Fibroblast of skin of right biceps (primary cell): ENCODE measurements at places on chromosomes 5 and 9.

DNA sequence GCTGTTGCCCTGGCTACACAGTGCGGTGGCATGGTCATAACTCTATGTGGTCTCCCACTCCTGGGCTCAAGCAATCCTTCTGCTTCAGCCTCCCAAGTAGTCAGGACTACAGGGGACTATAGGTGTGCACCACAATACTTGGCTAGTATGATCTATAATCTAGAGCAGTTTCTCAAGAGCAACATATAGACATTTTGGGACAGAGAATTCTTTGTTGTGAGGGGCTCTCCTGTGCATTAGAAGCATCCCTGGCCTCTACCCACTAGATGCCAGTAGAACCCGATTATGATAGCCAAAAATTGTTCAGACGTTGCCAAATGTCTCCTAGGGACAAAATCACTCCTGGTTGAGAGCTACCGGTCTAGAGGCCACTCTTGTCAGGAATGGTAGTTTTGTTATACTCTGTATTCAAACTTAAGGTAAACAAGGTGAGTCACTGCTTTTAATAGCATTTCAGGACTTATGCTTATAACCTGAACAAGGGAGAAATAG is 7.2 kb downstream of the ANKHD1 start:
- DNase-seq = no peak

DNA sequence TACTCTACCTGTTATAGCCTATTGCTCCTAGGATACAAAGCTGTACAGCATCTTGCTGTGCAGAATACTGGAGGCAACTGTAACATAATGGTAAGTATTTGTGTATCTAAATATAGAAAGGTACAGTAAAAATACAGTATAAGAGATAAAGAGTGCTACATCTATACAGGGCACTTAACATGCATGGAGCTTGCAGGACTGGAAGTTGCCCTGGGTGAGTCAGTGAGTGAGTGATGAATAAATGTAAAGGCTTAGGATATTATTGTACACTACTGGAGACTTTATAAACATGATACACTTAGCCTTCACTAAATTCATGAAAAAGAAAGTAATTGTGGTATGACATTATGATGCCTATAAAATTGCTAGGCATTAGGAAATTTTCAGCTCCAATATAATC is 65.5 kb upstream of the OSMR start:
- peak; percentile 49 for DNase-seq

DNA sequence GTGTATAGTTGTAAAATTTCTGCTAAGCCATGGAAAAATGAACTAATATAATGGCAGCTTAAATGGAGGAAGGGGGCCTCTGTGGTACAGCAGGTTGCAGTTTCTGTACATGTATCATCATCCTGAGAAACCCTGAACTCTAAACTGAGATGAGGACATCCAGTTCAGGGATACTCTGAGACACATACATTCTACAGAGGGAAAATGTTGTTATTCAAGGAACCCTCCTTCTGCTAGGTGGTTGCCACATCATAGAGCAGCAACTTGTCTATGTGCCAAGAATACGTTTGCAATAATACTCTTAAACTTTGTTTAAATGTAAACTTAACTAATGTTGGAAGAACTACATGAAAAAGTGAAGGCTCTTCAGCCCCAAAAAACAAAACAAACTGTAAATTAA is 1310.8 kb upstream of the WWC1 start:
- DNase-seq = no peak

DNA sequence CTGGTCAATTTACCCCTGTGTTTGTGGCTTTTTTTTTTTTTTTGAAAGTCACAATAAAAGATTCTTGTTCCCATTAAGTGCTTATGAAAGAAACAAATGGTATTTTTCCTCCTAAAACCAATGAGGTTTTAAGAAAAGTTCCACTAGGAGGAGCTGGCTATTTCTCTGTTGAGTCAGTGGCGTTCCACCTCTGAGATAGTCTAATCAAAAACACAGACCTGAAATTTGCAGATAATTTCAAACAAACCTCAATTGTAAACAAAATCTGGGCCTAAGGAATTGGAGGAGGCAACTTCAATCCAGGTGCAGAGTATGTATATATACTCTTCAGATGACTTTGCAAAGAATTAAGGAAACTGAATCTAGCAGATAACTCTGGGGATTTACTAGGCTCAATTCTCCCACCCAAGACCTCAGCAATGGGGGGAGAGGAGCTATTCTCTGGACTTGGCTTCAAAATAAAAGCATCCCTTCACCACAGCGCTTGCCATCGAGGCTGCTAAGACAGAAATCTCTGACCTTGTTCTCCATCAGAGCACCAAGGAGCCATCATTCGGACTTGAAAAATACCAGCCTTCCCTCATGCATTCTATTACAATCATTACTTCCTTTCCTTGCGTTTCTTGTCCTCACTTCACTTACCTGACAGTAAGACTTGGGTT is 52.4 kb downstream of the FANCC start:
- peak; percentile 43 for DNase-seq

DNA sequence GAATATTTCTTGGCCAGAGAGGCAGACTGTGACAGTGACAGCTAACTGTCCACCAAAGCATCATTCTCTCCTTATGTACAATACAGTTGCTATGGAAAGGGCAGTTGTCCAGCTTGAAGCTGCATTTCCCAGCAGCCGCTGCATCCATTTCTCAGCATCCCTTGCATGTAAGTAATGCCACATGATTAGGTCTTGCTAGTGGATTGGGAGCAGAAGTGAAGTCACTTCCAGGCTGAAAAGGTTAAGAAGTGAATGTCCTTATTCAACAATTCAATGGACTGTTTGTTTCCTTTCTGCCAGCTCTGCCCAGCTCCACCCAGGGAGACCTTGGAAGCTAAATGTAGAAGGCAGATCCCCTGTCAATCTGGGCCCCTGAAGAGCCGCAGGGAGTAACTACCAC is 26.1 kb upstream of the RETREG1 start:
- DNase-seq = no peak

DNA sequence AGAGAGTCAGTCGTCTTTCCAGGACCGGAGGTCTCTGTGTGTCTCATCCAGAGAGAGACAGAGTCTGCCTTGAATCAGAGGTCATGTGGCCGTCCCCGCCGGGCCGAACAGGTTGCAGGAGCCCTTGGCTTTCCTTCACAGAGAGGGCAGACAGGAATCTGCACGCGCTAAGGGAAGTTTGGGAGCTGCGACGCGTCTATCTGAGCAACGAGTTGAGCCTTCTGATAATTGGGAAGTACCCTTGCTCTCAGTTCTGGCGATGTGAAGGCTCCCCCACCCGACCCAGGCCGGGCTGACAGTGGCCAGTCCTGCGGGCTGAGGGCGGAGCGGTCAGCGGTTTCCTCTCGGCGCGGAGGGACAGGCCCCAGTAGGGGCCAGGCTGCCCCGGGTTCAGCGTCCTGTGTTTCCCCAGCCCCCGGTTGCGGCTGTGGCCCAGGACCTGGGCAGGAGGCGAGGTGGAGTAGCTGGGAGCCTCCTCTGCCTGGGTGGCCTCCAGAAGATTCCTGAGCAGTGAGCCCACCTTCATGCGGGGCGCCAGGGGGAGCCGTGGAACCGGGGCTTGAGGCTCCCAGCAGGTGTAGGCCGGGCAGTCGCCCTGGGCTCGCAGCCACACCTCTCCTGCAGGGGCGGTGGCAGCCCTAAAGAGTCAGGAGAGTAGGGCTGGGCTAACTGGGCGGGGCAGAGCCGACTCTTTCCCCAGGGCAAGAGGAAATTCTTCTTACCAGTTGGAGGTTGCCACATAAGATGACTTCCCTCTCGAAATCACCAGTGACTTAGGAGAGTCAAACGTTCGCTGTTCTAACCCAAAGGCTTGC is 13.9 kb downstream of the NR2F1 start:
- no peak for DNase-seq

DNA sequence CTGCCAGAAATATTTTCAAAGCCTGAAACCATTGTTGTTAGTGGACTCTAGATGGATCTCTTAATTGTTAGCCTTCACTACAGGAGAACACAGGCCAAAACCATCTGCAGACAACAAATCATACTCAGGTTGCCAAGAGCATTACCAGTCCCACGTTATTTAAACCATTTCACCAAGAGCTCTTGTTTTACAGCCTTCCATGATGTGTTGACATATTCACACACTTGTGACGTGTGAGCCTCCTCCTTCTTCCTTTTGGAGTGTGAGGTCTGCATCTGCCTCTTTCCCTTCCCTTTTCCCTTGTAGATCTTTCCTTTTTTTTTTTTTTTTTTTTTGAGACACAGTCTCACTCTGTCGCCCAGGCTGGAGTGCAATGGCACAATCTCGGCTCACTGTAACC is 279.0 kb downstream of the AUH start:
- no peak for DNase-seq

DNA sequence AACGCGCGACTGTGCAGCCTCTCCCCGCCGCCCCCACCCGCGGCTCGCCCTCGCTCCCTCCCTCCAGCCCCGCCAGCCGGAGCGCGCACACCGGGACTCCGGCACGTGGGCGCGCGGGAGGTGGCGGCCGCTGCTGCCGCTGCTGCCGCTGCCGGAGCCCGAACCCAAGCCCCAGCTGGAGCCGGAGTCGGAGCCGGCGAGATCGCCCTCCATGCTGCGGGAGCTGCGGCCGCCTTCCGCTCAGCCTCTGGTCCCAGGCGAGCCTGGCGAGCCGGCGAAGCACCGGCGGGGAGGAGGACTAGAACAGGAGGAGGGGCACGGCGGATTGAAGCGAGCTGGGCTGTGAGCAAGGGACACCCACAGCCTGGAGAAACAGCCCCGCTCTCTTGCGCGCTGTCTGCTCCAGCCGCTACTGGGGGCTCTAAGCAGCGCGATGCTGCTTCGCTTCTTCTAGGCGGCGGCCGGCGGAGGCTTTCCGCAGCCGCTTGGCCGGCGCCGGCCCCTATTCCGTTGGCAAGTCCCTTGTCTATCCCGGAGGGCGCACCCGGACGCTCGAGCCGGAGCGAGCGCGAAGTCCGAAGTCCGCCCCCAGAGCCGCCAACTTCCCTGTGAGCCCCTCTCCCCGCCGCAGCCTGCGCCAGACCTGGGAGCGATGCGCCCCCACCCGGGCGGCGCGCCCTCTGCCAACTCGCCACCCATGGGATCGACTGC is 598.7 kb upstream of the SGCD start:
- DNase-seq = peak; percentile 80

GRCh38 chr9:79471580-79472543 is 99.9 kb upstream of the TLE4 start:
- DNase-seq = peak; percentile 44

DNA sequence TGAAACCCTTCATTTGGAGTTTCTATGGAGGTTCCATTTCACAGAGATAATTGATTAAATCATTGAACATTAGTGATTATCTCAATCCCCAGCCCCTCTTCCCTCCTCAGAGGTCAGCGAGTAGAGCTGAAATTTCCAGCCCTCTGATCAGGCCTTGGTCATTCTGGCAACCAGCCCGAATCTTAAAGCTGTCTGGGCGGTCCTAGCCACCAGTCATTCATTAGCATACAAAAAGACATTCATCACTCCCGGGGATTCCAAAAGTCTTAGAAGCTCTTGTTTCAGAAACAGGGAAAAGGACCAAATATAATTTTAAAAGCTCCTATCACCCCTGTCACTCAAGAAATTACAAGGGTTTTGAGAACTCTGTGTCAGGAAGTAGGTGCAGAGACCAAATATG is 41.3 kb downstream of the ZNF474 start:
- DNase-seq = peak; percentile 66

DNA sequence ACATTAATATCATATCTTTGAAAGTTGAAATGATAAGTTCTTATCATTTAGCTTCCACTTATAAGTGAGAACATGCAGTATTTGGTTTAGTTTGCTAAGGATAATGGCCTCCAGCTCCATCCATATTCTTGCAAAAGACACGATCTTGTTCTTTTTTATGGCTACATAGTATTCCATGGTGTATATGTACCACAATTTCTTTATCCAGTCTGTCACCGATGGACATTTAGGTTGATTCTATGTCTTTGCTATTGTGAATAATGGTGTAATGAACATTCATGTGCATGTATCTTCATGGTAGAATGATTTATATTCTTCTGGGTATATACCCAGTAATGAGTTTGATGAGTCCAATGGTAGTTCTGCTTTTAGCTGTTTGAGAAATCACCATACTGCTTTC is 135.0 kb upstream of the PRR16 start:
- DNase-seq = no peak

DNA sequence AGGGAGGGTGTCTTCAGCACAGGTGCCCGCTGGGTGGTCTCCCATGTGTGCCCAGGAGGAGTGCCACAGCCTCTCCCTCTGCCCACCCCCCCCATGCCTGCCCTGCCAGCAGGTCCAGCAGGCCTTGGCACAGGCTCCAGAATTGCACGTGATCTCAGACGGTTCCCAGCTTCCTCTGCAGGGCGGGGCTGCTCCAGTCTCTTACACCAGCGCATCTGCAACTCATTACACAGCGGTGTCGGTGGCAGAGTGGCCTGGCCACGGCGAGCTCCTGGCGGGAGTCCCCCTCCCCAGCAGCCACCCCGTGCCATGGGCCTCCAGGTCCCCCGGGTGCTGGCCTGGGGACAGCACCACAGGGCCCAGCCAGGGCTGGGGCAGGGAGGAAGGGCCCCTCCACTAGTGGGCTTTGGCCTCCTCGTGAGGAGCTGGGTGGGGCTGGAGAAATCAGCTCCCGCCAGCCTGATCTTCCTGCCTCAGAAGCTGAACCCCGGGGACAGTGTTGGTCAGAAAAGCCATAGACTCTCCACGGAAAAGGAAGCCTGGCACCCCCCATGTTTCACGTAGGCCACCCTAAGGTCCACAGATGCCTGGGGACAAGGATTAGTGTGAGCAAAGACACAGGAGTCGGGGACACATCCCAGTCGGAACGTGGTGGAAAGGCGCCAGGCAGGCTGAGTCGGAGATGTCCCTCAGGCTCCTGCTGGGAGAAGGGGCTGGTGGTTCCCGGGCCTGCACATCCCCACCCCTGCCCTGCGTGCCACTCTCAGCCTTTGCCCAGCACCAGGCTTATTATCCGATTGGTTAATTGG is 40.2 kb downstream of the RXRA start:
- DNase-seq = peak; percentile 90

DNA sequence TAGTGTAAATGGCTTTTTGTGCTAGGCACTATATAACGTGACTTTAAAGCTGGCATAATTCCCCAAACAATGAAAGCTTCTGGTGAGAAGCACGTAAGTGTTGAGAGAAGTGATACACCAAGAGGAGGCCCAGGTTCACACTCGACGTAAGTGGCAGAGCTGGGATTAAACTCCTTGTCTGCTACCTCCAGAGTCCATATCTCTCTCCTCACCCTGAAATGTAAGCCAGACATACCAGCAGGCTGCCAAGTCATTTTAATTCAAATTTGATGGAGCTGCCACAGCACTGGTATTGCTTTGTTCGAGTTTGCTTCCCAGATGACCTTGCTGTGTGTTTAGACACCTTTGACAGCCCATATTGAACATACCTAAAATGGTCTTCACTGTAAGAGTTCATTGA is 319.7 kb downstream of the GLIS3 start:
- no peak for DNase-seq

- no peak for DNase-seq
Measured at GRCh38 chr5:168940712-168941111, 360.2 kb downstream of the SLIT3 start.
